Activated CD4-positive, alpha-beta T cell treated with anti-CD3 and anti-CD28 coated beads, Interleukin-2, amount 10 ng/mL, durations not matched to agents 24 days and 14 days (primary cell): ENCODE measurements at places on chromosomes 7 and 10. TPM values are rescaled to one million over a fixed set of nuclear protein-coding genes. Genes with fewer than 3 reads are reported as not detected.

Gene NANOS1
- total RNA-seq: 0.44 and 0.59 TPM in 2 replicates

Gene DPYSL4
- total RNA-seq: 32.5 TPM in 2 replicates

DNA sequence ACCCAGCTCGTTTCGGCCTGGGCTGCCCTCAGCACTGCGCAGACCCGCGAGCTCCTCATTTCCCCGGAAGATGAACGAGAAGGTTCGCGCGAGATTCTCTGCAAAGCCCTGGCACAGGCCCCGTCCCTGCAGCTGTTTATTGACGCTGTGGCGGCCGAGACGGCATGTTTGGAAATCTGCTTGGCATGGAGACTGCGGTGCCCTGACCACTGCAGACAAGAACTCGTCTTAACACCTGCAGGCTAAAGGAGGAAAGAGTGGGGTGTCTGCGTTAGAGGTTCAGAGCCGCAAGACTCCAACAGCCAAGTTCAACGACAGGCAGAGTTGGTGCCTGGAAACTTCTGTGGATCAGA is 125.6 kb downstream of the DNAJB6 start:
- H3K4me1 ChIP-seq: peaks cover 4% of the 10 kb centered on the region
- no peak overlapping the region for H3K27ac ChIP-seq
- no peak overlapping the region for H3K4me3 ChIP-seq
- H3K36me3 ChIP-seq: no peaks in the 10 kb centered on the region
- H3K27me3 ChIP-seq: peaks cover 14% of the 10 kb centered on the region
- no peak for DNase-seq

GRCh38 chr10:70966646-70967553 is 78.5 kb upstream of the PCBD1 start:
- peaks cover 2% of the 10 kb centered on the region for H3K4me1 ChIP-seq
- no peak overlapping the region for H3K27ac ChIP-seq
- no peak for DNase-seq

- no peaks in the 10 kb centered on the region for H3K27me3 ChIP-seq
These were observed 25.3 kb upstream of the CUX1 start for GRCh38 chr7:101792051-101792681.
